IMR-90 (cell line): ENCODE measurements at places on chromosomes 3 and 15.
A peak's percentile ranks its signal among the peaks of the same experiment; 100 is the strongest.

DNA sequence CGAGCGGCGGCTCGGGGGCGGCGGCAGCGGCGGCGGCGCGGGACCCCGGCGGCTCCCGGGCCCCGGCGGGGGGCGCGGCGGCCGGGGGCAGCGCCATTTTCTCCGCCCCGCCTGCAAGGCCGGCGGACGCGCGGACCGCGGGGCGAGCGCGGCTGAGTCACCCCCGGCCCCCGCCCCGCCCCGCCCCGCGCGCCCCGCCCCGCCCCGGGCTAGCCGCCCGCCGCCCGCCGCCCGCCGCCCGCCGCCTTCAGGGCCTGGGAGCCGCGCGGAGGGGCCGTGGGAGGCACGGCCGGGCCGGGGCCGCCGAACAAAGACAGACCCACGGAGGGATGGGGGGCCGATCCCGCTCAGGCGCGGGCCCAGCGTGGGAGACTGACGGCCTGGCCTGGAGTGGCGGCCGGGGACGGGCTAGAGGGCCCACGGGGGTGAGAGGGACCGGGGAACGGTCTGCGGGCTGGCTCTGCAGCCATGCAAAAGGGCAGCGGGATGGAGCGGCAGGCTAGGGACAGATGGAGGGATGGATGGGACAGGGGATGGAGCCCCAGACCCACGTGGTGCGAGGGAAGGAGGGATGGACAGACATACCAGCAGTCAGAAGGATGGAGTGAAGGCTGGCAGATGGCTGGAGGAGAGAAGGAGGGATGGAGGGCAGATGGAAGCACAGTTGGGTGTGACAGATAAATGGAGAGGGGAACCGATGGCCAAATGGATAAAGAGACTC lies at the start of gene EIF4E3:
TSS of gene EIF4E3 (minus strand) at position 132 of the 721 bp plus-strand sequence. CDS start at position 97, 35 bp downstream.
- peak; percentile 4 for DNase-seq

DNA sequence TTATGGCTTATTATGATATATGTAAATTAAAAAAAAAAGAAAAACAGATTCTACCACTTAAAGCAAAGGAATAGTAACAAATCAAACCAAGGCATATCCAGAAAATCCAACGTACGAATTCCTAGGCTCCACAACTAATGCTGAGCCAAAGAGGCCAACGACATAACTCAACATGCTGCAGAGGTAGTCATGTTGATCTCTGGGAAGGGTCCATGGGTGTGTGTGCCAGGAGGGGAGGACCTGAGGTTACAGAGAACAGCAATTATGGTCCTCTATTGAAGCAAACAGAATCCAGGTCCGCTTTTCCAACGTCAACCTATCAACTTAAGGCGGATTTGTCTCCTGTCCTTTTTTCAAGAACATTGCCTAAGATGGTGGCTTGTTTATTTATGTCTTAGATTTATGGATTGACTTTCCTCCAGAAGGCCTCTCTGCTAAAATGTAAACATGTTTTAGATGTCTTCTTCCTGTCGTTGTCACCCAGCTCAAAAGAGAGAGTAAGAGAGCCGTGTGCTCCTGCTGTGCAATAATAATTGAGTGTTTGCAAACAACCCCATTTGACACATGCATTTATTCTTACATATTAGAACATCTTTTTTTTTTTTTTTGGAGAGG lies 20.4 kb downstream of the NANOGP8 start:
- no peak for DNase-seq

GRCh38 chr15:43769584-43770228 lies 7.1 kb downstream of the ELL3 start:
- peak; percentile 64 for DNase-seq

DNA sequence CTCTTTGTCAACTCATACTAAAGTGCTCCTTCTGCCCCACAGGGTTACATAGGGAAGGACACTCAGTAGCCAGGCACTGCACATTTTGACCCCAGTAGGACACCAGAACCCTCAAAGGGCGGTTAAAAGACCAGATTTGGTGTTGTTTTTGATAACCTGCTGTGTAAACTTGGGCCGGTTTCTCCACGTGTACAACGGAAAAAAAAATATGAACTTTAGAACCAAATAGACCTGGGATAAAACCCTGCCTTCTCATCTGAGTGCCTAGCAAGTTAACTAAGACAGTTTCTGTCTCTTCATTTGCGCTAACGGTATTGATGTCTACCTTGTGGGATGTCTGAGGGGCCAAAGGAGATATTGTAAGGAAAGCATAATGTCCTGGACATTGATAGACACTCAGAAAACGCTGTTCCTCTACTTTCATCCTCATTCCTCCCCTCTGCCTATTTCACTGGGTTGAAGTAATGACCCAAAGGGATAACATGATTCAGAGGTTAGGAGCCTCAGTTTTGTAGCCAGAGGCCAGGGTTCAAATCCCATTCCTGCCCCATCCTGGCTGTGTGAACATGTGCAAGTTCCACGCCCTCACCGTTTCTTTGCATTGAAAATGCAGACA lies 155.9 kb upstream of the LPP start:
- no peak for DNase-seq

DNA sequence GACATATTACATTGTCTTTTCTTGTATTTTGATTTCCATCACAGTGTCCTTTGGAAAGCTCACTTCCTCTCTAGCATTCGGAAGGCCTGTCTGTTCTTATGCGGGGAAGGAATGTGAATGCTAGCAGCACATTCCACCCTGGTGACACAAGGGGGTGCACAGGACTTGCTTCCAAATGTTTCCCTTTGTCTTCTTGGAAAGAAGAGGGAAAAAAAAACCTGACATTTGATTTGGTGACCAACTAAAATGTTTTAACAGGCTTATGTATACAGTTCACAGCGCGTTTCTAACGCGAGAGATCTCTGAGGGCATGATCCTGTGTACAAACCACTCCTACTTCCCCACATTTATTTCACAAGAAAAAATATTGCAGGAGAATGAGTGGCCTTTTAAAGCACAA lies 107.6 kb upstream of the FXR1 start:
- DNase-seq, result peak; percentile 9

- no peak for DNase-seq
Measured at GRCh38 chr3:145719114-145719513, 441.9 kb downstream of the PLOD2 start.

- DNase-seq, result peak; percentile 43
Measured at GRCh38 chr3:169118666-169119370, 544.7 kb downstream of the MECOM start.

GRCh38 chr3:18223571-18223970 lies 201.6 kb downstream of the SATB1 start:
- DNase-seq, result no peak

DNA sequence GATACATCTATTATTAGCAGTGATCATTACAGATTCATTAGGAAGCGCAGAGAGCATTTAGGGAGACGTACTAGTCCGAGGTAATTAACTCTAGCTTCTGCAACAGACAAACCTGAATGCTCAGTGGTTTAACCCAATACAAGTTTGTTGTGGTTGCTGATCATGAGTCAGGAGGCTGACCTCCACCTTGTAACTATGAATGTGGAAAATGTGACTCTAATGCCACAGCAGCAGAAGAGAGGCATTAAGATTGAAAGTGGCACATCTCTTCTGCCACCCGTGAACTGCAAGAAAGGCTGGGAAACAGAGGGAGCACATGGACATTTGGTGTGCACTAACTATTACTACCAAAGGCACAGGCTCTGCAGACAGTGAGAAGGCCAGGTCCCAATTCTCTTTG lies 71.2 kb upstream of the C3orf80 start:
- DNase-seq, result peak; percentile 59

DNA sequence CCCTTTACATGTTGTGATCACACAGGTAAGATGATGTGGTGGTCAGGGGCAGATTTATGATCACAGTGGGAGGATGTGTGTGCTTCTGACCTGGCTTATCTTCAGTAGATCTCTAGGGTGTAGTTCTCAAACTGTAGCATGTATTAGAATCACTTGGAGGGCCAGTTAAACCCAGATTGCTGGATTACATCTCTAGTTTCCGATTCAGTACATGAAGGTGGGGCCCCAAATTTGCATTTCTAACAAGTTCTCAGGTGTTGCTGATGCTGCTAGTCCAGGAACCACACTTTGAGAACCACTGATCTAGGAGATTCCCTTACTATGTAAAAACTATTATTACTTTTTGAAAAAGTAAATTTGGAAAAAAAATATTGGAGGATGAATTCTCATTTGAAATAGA lies 199.3 kb upstream of the GOLIM4 start:
- DNase-seq, result no peak

GRCh38 chr3:175608356-175608755 lies 749.2 kb downstream of the NAALADL2 start:
- no peak for DNase-seq

- peak; percentile 28 for DNase-seq
Measured at GRCh38 chr3:156433138-156433537, 121.8 kb downstream of the SSR3 start.

DNA sequence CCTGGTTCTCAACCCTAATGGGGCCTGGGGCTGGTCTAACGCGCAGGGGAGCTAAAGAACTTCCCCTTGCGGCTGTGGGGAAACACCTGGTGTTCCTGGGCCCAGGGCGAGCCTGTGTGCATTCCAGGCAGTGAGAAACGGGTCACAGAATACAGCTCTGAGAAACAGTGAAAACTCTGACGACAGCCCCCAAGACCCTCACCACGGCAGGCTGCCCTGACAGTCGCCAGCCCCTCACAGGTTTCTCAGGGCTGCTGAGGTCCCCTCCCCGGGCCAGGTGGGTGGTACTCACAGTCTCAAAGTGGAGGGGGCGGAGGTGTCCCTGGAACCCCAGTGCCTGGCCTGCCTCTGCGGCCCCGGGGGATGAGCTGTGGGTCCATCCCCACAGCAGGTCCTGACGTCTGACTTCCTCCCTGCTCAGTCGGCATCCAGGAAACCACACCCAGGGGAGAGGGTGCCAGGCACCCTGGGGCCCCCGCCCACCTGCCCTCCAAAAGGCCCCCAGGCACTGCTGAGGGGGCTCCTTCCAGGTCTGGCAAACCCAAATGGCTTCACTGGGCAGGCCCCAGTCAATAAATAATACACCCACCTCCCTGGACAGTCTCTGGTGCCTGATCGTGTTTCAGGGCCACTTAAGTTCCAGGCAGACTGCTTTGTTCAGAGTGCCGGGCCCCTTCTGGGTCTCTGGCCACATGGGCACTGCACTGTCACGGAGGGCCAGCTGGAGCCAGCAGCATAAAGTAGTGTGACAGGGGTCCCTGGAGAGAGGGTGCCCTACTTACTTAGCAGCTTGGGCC lies 57.7 kb downstream of the IQSEC1 start:
- no peak for DNase-seq

- DNase-seq, result no peak
Measured at GRCh38 chr3:187398955-187399354, 30.8 kb downstream of the RTP4 start.

- DNase-seq, result no peak
Measured at GRCh38 chr15:77167406-77167805, 96.5 kb upstream of the TSPAN3 start.

DNA sequence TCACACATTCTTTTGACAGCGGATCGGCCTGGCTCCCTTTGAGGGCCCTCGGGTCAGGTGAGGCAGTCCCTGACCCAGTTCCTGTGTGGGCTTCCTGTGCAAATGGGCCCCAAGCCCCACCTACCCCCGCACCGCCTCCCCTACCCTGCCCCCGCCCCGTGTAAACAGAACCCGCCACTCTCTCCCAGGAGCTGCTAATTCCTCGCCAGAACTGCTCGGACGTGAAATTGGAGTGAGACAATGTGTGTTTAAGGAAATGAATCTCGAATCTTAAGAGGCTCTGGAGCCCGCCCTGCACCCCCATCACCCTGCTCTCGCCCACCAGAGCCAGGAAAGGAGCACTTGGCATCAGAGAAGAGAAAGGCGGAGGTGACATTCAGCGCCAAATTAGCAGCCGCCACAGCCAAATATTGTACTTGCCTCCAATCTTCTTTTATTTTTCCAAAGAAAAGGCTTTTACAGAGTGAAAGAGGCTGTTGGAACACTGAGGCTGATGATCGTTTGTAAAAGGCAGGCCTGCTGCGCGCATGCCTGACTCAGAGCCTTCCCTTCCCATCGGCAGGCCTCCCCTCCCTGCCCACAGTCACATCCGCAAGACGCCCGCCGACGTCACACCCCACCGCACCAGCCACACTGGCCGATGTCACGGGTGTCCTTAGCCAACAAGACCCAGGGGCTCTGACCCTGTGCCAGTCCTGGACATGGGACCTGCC lies 53.1 kb downstream of the CACNA2D2 start:
- DNase-seq, result peak; percentile 15

GRCh38 chr15:43872416-43873020 lies 45.7 kb downstream of the WDR76 start:
- peak; percentile 83 for DNase-seq

GRCh38 chr15:59292442-59293151 lies 80.1 kb downstream of the MYO1E start:
- peak; percentile 51 for DNase-seq

- DNase-seq, result no peak
Measured at GRCh38 chr3:61094608-61095007, 156.6 kb downstream of the FHIT start.

- peak; percentile 53 for DNase-seq
Measured at GRCh38 chr15:63915873-63916771, 82.4 kb upstream of the HERC1 start.

- no peak for DNase-seq
Measured at GRCh38 chr3:37599779-37600178, 261.9 kb upstream of the CTDSPL start.

DNA sequence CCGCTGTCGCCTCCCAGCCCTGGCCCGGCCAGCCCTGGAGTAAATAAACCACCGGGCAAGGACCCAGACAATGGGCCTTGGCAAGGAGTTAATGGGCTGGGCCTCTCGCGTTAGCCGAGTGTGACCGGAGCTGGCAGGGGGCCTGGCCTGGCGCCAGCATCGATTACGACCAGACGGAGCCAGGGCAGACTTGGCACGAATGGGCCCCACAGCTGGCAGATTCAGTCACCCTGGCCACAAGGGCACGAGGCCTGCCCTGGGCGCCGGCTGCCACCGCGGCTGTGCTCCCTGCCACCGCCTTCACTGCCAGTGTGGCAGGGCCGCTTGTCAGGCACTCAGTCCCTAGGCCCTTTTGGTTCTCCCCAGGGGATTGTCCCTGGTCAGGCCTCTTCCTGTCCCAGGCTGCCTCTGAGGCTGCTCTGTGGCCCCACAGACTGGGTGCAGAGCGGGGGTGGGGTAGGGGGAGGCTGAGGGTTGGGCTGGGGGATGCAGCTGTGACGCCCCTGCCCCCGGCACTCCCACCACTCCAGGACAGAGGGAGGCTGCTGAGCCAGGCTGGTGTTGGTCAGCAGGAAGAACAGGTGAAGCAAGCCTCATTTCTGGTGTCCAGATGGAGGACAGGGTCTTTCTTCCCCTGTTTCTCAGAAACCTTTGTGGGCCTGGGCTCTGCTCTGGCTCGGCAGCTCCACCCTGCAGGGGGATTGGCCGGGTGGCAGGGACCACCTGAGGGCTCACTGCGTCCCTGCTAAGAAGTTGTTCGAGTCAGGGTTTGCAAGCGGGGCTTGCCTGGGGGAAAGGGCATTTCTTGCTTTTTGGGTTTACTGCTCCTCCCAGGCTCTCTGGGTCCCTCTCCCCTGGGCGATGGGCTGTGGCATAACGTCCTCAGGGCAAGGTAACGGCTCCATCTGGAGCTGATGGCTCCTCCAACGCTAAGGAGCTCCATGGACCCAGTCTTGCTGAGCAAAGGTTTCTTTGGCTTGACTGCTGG lies 30.5 kb upstream of the SRP14 start:
- no peak for DNase-seq
